ENCODE measurements at places on chromosomes 6 and 20. TPM values are rescaled to one million over a fixed set of nuclear protein-coding genes. Genes with fewer than 3 reads are reported as not detected.

DNA sequence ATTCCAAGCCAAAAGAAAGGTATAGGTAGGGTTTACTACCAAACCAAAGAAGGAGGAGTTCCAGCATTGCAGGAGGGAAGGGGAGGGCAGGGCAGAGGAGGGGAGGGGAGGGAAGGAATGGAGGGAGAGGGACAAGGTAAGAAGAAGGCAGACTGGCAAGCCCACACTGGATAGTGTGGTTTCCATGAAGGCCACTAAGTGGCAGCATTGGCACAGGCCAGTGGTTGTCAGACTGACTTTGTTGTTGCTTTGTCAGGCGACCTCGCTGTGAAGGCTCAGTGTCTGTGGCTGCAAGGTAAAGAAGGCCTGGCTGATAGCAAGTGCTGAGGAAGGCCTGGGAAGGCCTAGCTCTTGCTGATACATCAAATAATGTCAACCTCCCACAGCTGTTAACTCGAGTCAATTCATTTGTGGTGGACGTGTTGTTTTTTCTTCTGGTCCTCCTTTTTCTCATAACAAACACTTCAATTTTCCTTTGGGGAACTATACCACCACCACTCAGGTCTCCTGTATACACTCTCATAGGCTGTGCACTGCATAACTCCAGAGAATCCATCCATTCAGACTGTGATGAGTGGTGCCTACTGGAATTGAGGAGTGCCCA, 7.7 kb upstream of the ZNF334 start:
- DNase-seq: peak; percentile 46

GRCh38 chr6:33190504-33191107, 1.7 kb downstream of the COL11A2 start:
- DNase-seq: no peak

- DNase-seq: no peak
Measured at GRCh38 chr6:48994811-48995210, 468.2 kb downstream of the MMUT start.

GRCh38 chr6:18263418-18264218, 712 bp downstream of the DEK start:
- DNase-seq: peak; percentile 62

DNA sequence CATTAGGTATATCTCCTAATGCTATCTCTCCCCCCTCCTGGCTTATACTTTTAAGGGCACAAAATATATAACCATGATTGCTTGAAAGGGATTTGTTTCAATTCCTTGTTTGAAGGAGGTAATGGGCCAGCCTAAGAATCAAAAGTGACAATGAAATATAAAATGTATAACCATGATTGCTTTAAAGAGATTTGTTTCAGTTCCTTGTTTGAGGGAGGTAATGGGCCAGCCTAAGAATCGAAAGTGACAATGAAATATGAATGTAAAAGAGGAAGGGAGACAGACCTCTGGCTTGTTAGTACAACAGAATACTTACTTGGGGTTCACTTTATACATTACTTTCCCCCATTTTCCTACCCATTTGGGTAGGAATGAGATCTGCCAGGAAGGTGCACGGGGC, 55.5 kb downstream of the FOXC1 start:
- no peak for DNase-seq

- no peak for DNase-seq
Measured at GRCh38 chr6:89067796-89068195, 12.8 kb upstream of the PNRC1 start.

- DNase-seq: no peak
Measured at GRCh38 chr6:120198033-120198432, 848.5 kb upstream of the MAN1A1 start.

DNA sequence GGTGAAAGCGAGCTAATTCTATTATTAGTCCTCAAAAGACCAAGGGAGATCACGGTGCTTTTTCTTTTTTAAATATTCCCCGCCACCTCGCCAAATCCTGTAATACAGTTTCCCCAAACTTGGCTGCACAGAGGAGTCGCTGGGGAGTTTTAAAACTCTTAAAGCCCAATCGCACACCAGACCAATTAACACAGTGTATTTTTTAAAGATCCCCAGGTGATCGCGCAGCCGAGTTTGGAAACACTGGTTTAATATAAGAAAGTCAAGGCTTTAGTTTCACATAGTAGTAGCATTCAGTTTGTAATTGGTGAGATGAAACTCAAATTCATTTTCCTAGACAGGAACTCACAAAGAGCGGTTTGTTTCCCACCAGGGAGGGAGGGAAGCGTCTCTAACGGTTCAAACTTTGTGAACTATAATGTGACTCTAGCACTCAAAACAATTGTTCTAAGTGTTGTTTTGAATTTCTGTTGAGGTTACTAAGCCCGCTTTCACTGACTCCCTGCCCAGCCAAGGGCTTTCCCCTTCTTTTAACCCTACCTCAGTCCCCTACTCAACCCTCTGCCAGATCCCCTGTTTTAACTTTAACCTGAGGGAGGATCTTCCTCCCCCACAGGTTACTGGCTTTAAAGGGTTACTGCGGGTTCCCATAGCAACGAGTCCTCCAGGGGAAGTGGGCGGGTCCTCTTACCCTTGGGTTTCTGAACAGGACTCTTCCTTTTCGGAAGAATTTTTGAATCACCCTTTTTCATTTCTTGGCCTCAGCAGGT, 25.7 kb upstream of the BTBD3 start:
- DNase-seq: peak; percentile 79

GRCh38 chr6:4280707-4281106, 145.3 kb upstream of the ECI2 start:
- peak; percentile 71 for DNase-seq

GRCh38 chr20:4585758-4586157, 136.0 kb upstream of the PRND start:
- no peak for DNase-seq

- no peak for DNase-seq
Measured at GRCh38 chr6:106255306-106255705, 70.3 kb downstream of the ATG5 start.

DNA sequence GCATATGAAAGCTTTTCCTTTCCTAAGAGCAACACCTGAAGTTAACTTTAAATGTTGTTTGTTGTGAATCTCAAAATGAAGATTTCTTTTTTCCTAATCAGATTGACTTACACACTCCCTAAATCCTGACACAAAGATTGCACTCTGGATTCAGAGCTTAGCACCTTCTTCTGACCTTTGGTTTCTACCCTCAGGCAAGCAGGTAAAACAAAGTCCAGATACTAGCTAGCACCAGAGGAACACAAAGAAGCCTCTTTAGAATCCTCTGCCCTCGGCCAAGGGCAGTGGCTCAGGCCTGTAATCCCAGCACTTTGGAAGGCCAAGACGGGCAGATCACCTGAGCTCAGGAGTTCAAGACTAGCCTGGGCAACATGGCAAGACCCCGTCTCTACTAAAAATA, 14.5 kb downstream of the SERAC1 start:
- no peak for DNase-seq

DNA sequence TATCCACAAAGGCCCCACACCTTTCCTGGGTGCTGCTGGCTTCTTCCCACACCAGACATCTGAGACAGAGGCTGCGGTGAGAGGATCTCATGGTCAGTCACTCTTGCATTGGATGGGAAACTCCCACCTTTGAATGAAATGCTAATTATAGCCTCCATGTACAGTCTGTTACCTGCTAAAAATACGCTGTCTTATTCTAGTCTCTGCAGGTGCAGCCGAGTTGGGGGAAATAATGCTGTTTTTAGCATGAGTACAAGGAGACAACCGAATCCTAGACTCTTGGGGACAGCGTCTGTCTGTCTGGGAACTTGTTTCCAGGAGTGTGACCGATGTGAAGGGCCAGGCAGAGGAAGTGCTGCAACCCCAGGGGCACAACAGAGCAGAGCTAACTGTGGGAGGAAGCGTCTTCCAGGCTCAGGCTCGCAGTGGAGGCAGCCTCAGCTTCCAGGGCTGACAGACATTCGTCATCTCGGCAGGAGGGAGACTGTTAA, 286.2 kb downstream of the PREX1 start:
- no peak for DNase-seq

DNA sequence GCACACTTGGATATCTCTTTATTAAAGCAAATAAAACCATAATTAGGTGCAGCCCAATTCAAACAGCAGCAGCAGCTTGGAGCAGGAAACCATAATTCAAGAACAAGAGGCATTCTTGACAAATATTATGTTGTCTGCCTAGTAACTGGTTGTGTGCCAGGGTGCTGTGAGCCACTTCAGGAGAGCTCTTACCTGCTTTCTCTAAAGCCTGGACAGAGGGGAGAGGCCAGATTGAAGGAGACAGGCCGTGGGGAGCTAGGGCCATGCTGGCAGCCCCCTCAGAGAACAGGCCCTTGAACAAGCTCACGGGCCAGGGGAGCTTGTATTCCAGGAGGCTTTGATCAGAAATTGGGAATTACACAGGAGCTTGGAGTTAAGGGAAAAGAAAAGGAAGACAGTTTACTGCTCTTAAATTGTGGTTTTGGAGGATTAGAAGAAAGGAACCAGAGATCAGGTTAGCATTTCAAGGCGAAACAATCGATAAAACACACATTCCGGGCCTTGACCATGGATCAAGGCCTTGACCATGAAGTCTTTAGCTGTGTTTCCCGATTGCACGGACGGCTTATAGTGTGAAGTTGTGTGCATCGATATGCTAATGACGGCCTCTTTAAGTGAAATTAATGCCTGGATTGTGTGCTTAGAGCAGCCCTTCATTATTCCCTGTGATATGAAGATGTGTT, 69.8 kb upstream of the NKX2-2 start:
- DNase-seq: no peak

- DNase-seq: no peak
Measured at GRCh38 chr6:135555550-135555949, 58.0 kb upstream of the AHI1 start.

DNA sequence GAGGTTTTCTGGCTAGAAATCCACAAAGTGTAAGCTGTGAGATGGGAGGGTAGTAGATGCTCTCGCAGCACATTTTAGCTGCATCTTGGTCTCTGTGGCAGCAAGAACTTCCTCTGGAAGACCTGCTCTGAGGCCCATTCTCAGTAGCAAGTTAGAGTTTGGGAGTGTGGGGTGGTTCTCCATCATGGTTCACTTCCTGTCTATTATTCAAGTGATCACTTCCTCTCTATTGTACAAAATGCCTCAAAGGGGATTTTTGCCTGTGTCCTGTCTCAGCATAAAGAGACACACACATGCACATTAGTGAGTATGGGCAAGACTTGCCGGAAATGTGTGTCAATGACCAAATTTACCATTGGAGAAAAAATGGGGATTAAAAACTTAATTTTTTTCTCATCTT, 42.5 kb downstream of the LYRM2 start:
- DNase-seq: no peak

- no peak for DNase-seq
Measured at GRCh38 chr6:125658136-125658535, 91.3 kb upstream of the HEY2 start.

GRCh38 chr6:37788259-37788658, 31.3 kb upstream of the ZFAND3 start:
- no peak for DNase-seq

DNA sequence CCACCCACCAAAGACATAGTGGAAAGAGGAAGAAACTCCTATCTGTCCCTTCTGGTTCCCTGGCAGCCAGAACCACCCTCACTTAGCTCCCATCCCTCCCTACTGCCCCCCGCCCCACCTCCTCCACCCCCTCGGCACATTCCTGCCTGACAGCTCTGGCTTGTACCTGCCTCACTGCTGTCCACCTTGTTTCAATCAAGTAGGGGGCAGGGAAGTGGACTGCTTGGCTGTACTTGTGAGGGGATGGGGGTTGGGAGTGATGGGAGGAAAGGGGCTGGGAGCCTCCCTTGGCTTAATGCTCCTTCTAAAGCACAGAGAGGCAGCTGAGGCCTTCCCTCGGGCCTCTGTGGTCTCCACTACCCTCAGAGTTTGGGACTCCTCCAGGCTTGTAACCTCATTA, 22.1 kb upstream of the ZNF76 start:
- DNase-seq: no peak

DNA sequence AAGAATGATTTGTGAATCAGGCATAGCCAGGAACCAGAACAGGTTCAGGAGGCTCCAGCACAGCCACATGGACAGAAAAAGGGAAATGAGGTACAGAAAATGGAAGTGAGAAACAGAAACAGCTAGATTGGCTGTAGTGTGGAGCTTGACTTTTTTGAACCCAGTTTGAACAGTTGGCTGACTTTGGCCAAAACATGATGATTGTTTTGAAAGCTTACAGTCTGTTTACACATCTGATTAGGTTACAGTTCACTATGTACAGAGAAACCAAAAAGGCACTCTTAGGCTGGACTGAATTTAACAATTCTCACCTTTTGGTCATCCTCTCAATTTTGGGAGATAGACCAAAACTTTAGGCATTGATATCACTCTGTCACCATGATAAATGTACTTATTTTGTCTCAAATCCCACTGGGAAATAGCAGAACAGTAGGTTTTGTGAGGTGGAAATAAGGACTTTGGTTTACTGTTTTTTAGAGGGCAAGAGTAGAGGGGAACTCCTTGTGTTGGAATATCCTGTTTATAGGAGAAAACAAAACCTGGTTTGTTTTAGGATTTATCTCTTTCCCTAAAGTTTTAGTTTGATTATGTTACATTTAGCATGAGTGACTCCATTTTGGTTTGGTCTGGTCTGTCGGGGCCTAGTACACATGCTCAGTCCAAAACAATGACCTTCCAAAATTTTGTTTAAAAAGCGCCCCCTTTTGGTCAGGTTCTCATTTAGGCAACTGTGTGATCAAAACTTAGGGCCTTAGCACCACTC, 123.1 kb downstream of the OLIG3 start:
- no peak for DNase-seq

DNA sequence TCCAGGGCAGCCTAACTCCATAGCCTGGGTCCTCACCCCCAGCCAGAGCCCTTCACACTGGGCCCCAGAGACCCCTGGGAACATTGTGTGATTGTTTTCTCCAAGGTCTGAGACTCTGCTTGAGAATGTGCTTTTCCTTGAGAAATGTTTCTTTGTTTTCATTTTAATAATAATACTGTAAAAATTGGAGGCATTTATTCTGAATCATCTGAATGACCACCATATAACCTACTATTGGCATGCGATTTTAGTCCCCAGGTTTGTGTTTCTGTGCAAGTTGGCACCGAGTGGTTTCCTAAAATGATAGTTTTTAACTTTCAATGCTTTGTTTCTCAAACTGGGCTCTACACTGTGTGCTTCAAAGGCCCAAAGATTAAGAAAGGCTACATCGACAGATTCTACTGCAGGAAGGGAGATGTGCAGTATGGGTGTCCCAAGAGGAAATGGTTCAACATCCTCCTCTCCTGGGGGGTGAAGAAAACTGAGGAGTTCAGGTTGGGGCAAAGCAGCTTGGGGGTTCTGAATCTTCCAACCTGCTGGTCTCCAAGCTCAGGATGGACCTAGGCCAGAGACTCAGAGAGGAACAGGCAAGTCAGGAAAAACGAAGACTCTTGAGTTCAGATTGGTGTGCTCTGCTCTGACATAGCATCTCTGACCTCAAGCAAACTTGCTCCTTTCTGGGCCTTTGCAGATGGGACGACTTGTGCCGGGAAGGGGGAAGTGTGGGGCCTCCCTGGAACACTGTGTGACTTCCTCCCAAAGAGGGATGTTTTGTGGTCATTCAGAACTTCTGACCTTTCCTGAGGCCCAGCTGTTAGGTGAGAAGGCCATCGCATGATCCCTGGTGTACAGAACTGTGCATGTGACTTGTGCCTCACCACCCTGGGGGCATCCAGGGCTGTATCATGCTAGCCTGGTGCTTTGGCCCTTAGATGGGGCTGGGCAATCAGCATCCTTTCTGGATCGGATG, 31.0 kb downstream of the DAAM2 start:
- DNase-seq: no peak

GRCh38 chr20:57464642-57465211, 60.2 kb downstream of the CTCFL start:
- DNase-seq: no peak

Gene TREML2
- total RNA-seq: not detected

Gene TMC2
- total RNA-seq: not detected

Gene SYNDIG1
- 0.44 TPM for total RNA-seq

Gene RFX6
- total RNA-seq: not detected

Gene TREM1
- total RNA-seq: not detected

Gene ATP9A
- total RNA-seq: 37.1 TPM

Gene REM1
- not detected for total RNA-seq

Gene FLRT3
- 56.1 TPM for total RNA-seq

Gene VSTM2L
- not detected for total RNA-seq

Measured in Caki2 (cell line).